ENCODE measurements at places on chromosomes 2 and 18.

DNA sequence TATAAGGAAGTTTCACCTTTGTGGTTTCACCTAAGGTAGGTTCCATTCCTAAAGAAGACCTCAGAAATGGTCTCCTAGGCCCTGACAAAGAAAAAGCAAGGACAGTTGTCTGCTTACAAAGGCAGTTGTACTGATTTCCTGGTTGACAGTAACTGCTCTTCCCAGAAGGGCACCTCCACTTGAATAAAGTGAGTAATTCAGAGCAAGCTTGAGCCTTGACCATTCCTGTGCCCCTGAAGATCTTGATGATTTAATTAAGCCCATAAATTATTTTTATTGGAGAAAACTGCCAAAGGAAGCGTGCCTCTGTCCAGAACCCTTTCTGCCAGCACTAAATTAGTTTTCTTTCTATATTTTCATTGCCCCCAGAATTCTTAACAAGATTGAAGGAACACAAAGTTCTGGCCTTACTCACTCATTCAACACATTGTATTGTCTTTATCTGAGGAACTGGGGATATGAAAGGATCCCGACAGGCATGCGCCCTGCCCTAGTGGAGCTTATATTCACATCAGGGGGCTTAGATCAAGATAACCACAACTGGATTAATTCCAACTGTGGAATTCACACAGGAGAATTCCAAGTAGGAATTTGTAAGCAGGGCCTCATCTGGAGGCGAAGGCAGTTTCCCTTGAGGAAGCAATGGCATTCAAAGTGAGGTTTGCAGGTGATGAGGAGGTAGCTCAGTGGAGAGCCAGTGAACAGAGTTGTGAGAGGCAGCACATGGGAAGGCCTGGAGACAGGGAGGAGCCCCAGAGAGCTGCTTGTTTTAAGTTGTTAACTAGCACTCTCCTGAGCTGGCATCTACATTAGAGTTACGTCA lies 21.2 kb downstream of the PTRHD1 start:
- no peak for DNase-seq

DNA sequence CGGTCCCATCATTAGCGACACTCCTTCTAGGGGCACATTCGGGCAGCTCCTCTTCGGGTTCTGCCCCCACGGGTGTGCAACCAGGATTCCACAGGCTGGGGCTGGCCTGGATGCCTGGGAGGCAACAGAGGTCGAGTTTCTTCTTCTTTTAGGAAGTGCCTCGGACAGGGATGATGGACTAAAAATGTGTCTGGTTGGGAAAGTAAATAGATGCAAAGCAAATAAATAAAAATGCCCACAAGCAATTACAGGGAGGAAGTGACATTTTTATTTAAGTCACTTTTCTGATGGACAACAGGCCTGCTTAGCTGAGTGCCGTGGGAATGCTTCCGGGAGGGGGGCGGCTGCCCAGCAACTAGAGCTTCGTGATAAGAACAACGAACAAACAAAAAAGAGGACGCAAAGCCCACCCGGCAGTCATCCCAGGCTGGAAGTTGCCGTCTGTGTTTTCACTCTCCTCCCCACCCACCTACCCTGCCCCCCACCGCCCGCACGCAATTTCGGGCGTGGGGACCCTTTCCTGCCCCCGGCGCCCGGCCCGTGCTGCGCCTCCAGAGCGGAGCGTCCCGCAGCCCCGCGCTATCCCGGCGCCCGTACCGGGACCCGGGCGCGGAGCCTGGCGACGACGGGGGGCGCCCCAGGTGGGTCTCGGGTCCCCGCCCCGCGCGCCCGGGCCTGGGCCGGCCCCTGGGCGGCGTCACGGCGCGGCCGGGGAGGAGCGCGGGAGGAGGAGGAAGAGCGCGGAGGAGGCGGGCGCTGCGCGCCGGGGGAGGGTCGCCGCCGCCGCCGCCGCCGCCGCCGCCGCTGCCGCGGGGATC lies 412 bp upstream of the NCK2 start:
- DNase-seq, result no peak

GRCh38 chr18:12306752-12307700 lies 1.0 kb upstream of the TUBB6 start:
- no peak for DNase-seq

DNA sequence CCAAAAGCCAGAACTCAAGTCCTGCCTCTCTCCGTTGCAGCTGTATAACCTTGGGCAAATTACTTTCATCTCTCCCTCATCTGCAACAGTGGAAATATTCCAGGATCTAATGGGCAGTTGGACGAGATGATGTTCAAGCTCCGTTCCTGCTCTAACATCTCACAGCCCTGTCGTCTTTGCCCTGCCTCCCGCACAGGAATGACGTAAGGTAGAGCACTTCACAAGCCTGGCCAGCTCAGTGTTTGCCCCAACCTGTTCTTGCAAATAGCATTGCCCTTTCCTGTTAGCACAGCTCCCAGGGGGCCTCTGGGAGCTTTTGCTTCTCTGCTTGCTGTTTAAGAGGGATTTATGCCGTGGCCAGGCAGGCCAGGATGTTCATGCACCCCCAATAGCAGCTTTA lies 107.9 kb downstream of the KLHL29 start:
- no peak for DNase-seq

DNA sequence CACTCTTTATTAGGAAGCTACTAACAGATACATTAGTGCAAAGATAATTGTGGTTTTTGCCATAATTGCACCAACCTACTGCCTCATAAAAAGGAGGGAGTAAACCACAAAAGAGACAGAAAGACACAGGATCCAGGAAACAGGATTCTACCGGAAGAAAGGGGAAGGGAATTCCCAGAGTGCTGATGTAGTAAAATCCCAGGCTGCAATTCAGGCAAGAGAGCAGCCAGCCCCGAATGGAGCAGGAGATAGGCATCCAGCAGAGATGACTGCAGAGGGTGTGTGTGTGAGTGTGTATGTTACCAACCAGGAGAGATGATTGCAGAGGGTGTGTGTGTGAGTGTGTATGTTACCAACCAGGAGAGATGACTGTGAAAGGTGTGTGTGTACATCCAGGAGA lies 84.4 kb downstream of the KCNS3 start:
- no peak for DNase-seq

- no peak for DNase-seq
Measured at GRCh38 chr2:30339071-30339470, 107.7 kb downstream of the LBH start.

GRCh38 chr2:105739426-105739825 lies 5.3 kb upstream of the NCK2 start:
- DNase-seq, result no peak

DNA sequence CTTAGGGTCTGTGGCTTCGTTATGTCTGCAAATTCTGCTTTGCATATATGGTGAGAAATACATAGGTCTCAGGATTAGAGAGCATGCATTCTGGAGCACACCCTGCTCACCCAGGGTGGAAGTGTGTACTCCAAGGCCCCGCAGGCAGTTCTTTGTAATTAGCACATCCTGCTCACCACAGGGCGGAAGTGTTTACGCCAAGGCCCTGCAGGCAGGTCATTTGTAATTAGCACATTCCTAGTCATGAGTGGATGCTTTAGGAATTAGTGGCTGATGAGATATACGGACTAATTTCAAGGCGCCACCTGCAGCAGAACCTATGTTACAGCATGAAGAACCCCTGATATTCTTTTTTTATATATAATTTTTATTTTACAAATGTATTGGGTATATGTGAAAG lies 4.2 kb downstream of the ALLC start:
- DNase-seq, result no peak

- no peak for DNase-seq
Measured at GRCh38 chr2:98461498-98462049, 16.9 kb downstream of the INPP4A start.

DNA sequence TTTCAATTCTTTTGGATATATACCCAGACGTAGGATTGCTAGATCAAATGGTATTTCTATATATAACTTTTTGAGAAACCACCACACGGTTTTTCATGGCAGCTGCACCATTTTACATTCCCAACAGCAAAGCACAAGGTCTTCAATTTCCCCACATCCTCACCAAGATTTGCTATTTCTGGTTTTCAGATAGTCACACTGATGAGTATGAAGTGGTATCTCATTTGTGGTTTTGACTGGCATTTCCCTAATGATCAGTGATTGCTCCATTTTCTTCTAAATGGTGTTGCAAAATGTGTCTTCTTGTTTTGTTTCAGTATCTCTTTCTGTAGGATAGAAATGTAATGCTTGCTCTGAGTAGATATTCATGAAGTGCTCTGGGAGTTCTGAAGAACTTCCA lies 52.0 kb downstream of the ANKRD44 start:
- DNase-seq, result no peak

DNA sequence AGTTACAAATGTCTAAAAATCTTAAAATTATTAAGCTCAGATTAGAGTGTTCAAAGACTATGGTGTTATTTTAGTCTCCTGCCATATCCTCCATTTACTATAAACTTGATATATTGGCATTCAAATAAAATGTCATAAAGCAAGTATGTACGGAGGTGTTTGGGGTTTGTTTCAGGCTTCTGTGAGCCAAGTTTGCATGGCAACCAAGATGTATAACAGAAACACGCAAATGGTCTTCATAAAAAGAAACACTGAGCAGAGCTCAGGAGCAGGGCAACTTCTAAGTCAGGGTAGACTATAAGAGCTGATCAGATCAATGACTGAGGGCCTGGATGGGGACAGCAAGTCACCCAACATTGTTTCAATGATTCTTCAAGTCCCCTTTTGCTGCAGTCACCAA lies 20.5 kb upstream of the OSR1 start:
- no peak for DNase-seq

- DNase-seq, result no peak
Measured at GRCh38 chr18:2222270-2223185, 348.8 kb downstream of the METTL4 start.

GRCh38 chr2:196170606-196171247 lies 651 bp downstream of the STK17B start:
- DNase-seq, result no peak

- no peak for DNase-seq
Measured at GRCh38 chr2:189659734-189660133, 1.5 kb upstream of the ASNSD1 start.

GRCh38 chr2:160491911-160492371 lies 1.7 kb downstream of the RBMS1 start:
- no peak for DNase-seq

DNA sequence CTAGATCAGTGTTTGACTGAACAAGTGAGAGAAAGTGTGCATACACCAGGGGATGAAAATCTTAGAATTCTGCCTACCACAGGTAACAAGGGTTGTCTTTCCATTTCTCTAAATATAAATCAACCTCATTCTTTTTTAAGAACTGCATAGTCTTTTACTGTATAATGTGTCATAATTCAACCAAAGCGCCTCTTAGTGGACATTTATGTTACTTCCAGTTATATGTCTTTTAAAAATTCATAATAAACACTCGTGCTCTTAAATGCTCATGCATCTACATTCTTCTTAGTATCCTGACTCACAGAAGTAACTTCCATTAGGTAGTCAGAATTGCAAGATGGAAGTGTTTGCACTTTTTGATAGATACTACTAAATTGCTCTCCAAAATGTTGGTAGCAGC lies 76.2 kb downstream of the CHRNA1 start:
- DNase-seq, result no peak

GRCh38 chr18:35022426-35023001 lies 18.7 kb upstream of the MAPRE2 start:
- DNase-seq, result no peak

DNA sequence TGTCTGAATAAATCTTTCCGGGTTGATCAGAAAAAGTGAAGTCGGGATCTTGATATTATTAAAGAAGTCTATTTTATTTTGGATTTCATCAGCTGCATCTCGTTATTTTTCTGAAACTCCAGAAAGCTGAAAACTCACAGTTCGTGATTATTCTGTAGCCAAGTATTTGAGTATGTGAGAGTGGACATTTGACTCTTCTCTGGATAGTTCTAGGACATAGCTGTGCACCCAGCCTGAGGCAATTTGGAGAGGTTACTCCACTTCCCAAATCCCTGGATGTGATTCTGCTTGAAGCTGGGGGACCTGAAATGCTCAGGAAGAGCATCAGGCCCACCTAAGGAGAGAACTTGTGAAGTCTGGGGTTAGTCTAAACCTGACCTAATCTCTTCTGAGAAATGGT lies 117.6 kb upstream of the PID1 start:
- DNase-seq, result no peak

DNA sequence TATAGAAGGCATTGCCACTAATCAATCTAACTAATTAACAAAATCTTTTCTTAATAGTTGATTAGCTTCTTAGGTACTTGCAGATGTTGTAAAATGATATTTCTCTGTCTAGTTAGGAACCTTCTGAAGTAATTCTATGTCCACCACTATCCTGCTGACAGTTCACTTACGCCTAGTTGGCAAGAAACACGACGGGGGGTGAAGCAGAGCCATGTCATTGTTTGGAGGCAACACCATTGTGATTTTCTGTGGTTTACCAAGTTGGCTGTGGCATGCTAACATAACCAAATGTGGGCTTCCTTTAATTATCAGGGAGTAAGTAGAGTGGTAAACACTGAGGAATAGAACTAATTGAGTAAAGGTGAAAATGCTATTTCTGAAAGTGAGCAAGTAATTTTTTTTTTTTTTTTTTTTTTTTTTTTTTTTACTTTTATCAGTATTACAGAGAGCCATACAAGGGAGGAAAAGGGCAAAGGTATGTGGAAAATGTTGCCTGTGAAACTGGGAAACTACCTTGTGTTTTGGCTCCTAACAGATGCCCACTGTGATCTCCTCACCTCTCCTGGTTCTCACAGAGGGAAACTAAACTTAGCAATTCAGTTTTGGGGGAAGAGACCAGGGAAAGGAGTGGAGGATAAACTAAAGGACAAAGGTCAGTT lies 126.8 kb downstream of the MEIS1 start:
- no peak for DNase-seq

- DNase-seq, result peak; percentile 73
Measured at GRCh38 chr2:226802573-226802972, 3.0 kb upstream of the IRS1 start.

GRCh38 chr2:143513081-143513480 lies 383.9 kb downstream of the ARHGAP15 start:
- peak; percentile 42 for DNase-seq

GRCh38 chr2:85811180-85812093 lies 57.6 kb downstream of the ATOH8 start:
- no peak for DNase-seq

- DNase-seq, result no peak
Measured at GRCh38 chr2:233005096-233005495, 8.0 kb downstream of the NGEF start.

DNA sequence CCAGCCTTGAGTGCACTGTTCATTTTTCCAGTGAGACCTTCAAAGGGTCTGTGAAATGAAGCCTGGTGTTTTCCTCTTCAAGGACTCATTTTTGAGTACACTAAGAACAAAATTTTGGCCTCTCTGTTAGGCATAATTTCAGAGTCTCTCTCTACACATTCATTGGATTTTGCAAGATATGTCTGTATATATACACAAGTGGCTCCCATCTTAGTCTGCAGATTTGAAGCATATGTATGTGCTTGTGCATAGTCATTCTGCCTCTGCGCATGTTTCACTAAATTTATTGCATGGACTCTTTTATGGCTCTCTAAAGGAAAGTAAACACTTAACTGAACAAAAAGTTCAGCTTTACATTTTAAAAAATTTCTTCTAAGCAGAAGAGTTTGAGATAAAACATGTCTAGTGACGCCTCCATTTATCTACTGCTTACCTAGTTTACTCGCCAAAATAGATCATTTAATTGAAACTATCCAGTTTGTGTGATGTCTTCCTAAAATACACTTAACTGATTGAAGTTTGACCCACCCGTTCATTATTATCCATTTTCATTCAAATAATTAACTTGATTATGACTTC lies 145.9 kb downstream of the FMNL2 start:
- DNase-seq, result no peak

- DNase-seq, result peak; percentile 47
Measured at GRCh38 chr2:108271691-108272253, 16.9 kb upstream of the SULT1C2 start.
